Fibroblast of lung (primary cell): ENCODE measurements at places on chromosomes 6 and 20. TPM values are rescaled to one million over a fixed set of nuclear protein-coding genes. Genes with fewer than 3 reads are reported as not detected.

HLA-DRA gene
- total RNA-seq = 0.17 and 1.0 TPM in 2 replicates

OPN5 gene
- total RNA-seq = not detected in 2 replicates

OLIG3 gene
- total RNA-seq = not detected in 2 replicates

CTCFL gene
- not detected in 2 replicates for total RNA-seq

RSPO3 gene
- 12.4 and 15.4 TPM in 2 replicates for total RNA-seq

EFCAB8 gene
- under 0.01 and 0.26 TPM in 2 replicates for total RNA-seq

SPEF1 gene
- total RNA-seq = under 0.01 and 0.17 TPM in 2 replicates

FAM83C gene
- total RNA-seq = not detected in 2 replicates

CDC25B gene
- 49.3 and 62.1 TPM in 2 replicates for total RNA-seq
